Tongue (tissue), 3 donors: ENCODE measurements at places on chromosomes 4 and X. TPM values are rescaled to one million over a fixed set of nuclear protein-coding genes. Genes with fewer than 3 reads are reported as not detected.

The PAK3 gene
- 5.5 TPM for total RNA-seq

The SPCS3 gene
- 101 TPM for total RNA-seq

The SMAD1 gene
- 80.7 TPM for total RNA-seq

The SPATA4 gene
- not detected for total RNA-seq

The RIBC1 gene
- not detected for total RNA-seq

The ASB12 gene
- total RNA-seq = 5.7 TPM

The ATP2B3 gene
- 0.41 TPM for total RNA-seq

The MAGEA11 gene
- 0.82 TPM for total RNA-seq

The MAGEA2 gene
- total RNA-seq = not detected

The PGM2 gene
- 22.0 TPM for total RNA-seq

The PAGE5 gene
- not detected for total RNA-seq

The TIMM8A gene
- 7.9 TPM for total RNA-seq

The SHROOM4 gene
- 10.2 TPM for total RNA-seq

The DOK7 gene
- 30.9 TPM for total RNA-seq

The GCNA gene
- total RNA-seq = 3.2 TPM

The DUSP21 gene
- not detected for total RNA-seq

The MAGEA8 gene
- total RNA-seq = not detected

The CISD2 gene
- total RNA-seq = 14.1 TPM

The FAM9B gene
- total RNA-seq = not detected

The ADH6 gene
- not detected for total RNA-seq

The DKK2 gene
- 21.2 TPM for total RNA-seq

The NPY2R gene
- 0.41 TPM for total RNA-seq

The SLC34A2 gene
- total RNA-seq = 10.7 TPM

The GTPBP6 gene
- 30.3 TPM for total RNA-seq

The USP17L28 gene
- not detected for total RNA-seq

The RAB39B gene
- 0.51 TPM for total RNA-seq

The ADGRL3 gene
- total RNA-seq = 33.3 TPM

The NKAP gene
- total RNA-seq = 5.9 TPM

The PRDM8 gene
- 8.4 TPM for total RNA-seq

The TRIM75 gene
- total RNA-seq = not detected

The FHL1 gene
- total RNA-seq = 2,906 TPM

The LEF1 gene
- total RNA-seq = 13.7 TPM

The UBE2A gene
- total RNA-seq = 34.2 TPM

The CCSER1 gene
- 19.9 TPM for total RNA-seq

The SPANXC gene
- total RNA-seq = not detected

The FAM133A gene
- total RNA-seq = not detected

The PDE5A gene
- 49.1 TPM for total RNA-seq

The SYP gene
- total RNA-seq = 1.1 TPM

The MCF2 gene
- not detected for total RNA-seq

The ZXDA gene
- total RNA-seq = 9.2 TPM

The STATH gene
- total RNA-seq = 68.2 TPM

The AKAP14 gene
- total RNA-seq = 0.41 TPM

The SLC9B1 gene
- total RNA-seq = 2.7 TPM

The TCEAL7 gene
- total RNA-seq = 292 TPM

The IBSP gene
- not detected for total RNA-seq
